ENCODE measurements at places on chromosomes 4 and X.
A peak's percentile ranks its signal among the peaks of the same experiment; 100 is the strongest.

DNA sequence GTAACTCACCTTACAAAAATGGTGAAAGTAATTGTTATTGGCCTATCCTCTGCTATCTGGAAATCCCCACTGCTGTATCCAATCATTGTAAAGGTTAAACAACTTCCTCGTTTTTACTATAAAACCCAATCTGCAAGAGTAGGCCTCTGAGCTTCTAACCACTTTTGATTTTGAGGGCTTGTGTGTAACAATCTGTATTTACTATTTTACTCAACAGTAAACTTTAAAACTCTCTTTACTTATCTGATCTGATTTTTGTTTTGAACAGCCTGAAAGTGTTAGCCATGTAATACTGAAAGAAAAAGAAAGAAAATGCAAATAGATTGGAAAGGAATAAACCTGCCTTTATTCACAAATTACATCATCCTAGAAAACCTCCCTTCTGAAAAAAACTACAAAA, 63.1 kb downstream of the SLC10A7 start:
- DNase-seq, result peak; percentile 6

DNA sequence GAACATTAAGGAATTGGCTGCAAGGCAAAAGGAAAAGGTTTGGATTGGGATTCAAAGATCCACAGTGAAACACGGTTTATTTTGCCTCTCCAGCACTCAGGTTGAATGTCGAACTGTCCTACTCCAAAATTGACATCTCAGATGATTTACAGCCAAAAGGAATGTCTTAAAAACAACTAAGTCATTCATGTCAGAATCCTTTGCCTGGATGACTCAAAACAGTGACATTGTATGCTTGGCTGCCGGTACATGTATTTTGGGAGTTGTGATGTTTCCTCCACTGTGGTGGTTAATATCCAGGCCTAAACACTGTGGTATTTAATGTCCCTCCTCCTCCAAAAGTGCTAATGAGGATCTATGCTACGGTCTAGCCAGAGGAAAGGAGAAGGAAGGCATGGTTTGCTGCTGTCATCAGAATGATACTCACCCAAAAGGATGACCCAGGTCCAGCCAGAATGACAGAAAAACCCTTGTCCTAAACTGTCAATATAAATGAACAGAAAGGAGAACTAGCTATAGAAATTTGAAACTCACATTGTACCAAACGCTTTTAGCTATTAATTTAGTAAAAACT, 20.9 kb downstream of the PGM2 start:
- DNase-seq, result no peak

- DNase-seq, result no peak
Measured at GRCh38 chr4:93897559-93897958, 69.0 kb downstream of the ATOH1 start.

- DNase-seq, result no peak
Measured at GRCh38 chr4:32022071-32022470, 1301.9 kb downstream of the PCDH7 start.

- DNase-seq, result no peak
Measured at GRCh38 chrX:22534643-22535042, 261.9 kb downstream of the CBLL2 start.
